ENCODE measurements at places on chromosomes 13 and 19.

DNA sequence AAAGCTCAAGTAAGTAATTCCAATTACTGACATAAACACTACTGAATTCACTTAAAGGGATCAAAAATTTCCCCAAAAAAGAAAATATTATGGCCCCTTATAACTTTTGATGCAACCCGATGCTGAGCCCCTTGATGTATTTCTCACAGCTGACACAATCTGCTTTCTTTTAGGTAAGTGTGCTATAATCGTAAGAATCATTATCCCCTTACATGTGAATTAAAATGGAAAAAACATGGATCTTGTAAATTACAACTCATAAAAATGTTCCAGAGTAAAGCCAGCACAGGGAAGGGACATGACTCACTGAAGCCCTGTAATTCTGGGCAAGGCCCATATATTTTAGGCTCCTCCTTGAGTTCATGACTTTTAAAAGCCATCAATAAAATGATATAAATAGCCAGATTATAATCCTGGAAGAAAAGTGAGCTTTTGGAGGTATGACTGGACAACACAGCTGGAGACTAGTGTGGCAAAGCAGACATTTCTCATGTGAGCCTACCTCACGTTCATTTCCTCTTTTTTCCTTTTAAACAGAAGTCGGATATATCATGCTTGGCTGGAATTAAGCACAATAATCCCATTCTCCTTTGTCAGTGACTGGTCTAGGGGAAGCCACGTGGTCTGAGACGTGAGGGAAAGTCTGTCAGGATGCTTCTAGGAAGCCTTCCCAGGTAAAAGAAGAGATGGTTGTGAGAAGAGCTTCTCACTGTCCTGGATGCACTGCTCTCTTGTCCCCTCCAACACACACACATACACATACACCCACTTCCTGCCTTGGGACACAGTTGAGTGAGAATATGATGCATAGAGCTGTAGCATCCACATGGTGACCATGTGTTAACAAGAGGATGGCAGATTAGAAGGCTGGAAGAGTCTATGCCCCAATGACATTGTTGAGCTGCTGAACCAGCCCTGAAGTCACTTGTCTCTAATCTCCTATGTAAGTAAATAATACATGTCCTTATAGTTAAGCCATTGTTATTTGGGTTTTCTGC lies 165.4 kb downstream of the RGCC start:
- no peak for DNase-seq

GRCh38 chr13:83414393-83414792 lies 467.9 kb downstream of the SLITRK1 start:
- no peak for DNase-seq

DNA sequence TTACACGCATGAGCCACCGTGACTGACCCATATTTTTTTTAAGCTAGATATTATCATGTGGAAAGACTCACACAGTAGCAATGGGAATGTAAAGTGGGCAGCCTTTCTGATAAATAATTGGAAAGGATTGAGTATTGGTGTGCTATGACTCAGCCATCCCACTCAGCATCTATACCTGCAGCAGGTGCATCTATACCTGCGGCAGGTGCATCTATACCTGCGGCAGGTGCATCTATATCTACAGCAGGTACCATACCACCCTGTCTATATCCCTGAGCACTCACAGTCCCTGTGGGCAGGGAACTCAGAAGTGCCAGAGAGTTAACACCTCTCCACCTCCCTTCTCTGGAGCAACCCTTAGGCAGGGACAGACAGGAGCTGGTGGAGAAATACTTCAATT lies 5.2 kb upstream of the LRRC8E start:
- no peak for DNase-seq

DNA sequence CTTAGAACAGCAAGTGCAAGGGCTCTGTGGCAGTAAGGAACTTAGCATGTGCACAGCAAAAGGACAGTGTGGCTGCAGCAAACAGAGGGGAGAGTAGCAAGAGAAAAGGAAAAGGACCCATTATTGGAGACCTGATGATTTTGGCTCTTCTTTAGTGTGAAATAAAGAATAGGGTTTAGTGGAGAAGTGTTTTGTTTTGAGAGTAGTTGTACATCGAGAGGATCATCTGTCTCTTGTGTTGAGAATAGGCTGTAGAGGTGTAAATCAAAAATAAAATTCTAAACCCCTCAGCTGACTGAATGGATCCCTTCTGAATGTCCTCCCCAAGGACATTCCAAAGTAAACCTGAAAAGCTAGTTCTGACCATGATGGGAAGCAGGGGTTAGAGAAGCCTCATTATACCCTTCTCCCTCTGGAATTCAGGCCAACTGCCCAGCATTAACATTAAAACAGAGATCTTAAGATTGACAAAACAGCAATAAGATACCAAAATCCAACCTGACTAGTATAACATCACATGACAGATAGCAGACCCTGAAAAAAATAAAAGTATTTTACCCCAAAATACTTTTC lies 73.6 kb upstream of the OBI1 start:
- DNase-seq: no peak

GRCh38 chr13:47334173-47334572 lies 437.3 kb upstream of the HTR2A start:
- no peak for DNase-seq

Data from NAMALWA (cell line).